Cerebellar cortex (tissue), 1 donor: ENCODE measurements at places on chromosomes 3 and 15.
A peak's percentile ranks its signal among the peaks of the same experiment; 100 is the strongest.

- DNase-seq: peak; percentile 65
Observed at GRCh38 chr3:197541756-197542539, 13.8 kb downstream of the BDH1 start.

DNA sequence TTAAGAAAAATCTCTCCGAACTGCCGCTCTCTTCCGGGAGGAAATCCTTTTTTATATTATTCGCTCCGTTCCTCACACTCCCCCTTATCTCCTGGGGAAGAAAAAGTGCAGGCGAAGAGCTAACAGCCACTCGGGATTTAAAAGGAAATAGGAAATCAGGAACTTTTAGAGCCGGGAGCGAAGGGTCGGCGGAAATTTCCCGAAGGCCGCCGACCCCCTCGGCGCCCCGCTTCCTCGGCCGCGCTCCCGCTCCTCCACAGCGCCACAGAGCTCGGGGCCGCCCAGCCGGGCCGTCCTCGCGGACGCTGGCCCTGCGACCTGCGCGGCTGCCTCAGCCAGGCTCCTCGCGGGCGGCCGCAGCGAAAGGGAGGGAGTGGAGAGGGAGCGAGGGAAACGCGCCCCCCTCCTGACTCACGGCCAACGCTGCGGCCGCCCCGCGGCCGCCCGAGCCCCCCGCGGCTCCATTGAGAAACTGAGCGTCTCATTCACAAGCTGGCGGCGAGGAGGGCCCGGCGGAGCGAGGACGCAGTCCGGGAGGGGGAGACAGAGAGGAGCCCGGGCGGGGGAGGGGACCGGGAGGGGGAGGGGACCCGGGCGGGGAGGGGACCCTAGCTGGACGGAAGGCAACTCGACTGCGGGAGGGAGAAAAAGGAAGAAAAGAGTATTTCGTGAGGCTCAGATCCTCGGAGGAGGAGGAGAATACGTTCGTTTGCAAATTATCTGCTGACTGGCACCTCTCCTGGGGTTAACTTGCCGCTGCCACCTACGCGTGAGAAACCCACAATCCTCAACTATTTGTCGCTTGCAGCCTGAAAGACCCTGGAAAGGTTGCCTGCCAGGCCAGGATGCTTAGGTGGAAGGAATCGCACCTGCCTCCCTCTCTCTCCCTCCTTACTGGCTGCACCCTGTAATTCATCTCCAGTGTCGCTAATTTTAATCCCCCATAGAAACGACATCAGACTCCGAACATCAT is at the start of gene PTPN9:
Gene PTPN9 (minus strand): TSS at position 368 of the 973 bp plus-strand sequence. CDS start 539 bp downstream, outside the sequence.
- peak; percentile 77 for DNase-seq

- no peak for DNase-seq
Observed at GRCh38 chr3:181868576-181869082, 156.9 kb downstream of the SOX2 start.

GRCh38 chr15:63918317-63918672 is 84.5 kb upstream of the HERC1 start:
- DNase-seq: no peak

- DNase-seq: no peak
Observed at GRCh38 chr3:28989646-28990089, 291.2 kb upstream of the RBMS3 start.

GRCh38 chr3:64070704-64071103 is 47.4 kb upstream of the PSMD6 start:
- no peak for DNase-seq

DNA sequence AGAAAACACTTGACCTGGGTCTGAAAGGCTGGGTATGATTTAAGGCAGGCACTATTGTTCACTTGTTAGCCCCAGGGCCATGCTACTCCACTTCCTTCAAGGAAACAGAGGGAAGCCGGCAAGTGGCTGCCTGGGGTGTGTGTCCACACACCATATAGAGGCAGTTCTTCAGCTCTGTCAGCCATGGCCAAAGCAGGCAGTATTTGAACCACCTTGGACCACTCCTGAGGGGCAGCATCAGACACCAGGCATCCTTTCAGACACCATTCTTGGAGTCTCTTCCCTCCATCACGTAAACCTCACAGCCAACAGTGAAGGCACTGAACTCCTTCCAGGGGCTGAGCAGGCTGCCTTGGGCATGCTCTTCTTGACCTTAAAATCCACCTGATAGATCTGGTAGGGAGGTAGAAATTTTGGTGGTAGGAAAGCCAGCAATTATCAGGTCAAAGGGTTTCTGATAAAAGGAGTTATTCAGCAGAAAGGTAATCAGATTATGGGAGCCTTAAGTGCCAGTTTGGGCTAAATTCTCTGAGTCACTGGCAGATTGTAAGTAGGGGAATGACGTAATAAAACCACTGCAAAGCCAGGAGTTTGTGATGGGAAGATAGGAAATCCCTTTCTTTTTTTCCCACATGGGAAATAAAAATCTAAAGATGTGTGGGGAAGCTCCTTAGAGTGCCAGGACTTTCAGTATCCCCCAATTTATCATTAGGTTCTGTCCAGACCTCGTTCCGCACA is 20.2 kb downstream of the TGFBR2 start:
- no peak for DNase-seq

DNA sequence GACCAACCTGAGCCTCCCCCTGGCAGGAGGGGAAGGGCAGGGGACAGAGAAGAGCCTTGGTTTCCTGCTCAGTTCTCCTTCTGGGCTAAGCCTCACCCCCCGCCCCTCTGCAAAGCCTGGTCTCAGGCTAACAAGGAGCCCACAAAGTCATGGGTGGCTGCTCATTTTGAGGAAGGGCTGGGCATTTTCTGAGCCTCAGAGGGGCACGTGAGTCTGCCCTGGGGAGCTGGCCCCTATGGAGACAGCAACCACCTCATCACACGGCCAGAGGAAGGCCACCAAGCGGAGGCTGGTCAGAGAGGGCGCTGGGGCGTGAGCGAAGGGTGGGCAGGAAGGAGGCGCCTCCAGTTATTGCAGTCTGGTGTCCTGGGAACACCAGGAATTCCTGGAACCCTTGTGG is 18.7 kb downstream of the ABTB1 start:
- no peak for DNase-seq

DNA sequence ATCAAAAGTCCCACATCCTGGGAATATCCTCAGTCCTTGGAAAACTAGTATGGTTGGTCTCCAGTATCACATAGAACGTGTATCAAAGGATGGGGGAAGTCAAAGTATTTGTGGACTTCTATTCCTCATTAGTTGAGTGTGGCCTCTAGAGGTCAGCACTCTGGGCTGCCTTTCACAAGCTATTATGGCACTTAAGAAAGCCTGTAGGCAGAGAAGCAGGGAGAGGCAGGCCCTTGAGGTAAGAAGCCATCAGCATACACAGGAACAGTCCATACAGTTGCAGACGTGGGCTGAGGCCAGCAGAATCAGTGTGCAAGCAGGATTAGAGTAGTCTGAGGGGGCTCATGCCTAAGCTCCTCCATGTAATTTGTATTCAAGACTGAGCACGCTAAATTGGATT is 341.7 kb downstream of the CLSTN2 start:
- DNase-seq: peak; percentile 14

DNA sequence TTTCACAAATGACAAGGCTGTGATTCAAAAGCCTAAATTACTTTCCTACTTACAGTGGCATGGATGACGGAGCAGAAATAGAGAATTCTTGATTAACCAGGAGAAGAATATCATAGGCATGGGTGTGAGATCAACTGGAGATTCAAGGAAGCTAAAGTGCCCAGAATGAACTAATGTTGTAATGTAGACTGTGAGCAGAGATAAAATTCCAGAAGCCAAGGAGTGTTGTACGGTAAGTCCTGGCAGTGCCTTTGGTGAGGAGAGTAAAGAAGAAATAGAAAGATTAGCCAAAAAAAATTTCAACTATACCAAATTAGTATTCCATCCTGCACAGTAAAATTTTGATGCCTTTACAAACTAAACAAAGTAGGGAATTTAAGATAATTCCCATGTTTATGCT is 75.9 kb downstream of the ZBTB20 start:
- DNase-seq: no peak

DNA sequence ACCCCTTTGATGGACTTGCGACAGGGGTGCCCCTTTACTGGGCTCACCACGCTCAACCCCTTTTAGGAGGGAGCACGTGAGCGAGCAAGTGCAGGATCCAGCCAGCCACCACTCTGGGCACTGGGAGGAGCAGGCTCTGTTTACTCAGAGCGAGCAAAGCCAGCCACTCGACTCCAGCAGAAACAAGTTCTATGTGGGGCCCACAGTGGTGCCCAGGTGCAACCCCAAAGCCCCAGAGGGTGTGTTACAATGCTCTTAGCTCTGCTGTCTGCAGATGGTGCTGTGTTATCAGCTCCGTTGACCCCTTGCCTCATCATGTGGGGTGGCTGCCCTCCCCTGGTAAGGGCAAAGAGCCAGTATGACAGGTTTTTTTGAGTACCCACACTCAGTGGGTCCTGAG is 120.3 kb upstream of the SUCLG2 start:
- no peak for DNase-seq

DNA sequence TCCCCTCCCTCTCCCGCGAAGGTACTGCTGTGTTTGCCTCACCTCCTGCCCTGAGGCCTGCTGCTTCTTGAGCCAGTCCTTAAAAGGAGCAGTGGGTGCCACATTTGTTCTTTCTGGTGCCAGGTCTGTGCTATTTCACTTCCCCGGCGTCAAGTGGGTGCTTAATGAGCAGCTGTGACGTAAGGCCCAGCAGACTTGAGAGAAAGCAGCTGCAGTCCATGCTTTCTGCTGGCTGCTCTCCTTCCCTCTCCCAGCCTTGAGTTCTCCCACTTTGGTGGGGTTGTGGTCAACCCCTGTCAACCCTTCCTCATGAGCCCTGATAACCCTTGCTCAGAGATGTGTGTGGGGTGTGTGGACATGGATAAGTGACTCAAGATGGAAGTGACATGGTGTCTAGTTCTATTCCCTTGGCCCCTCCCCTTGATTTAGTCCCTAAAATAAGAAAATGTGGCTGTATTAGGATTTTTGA is 6.9 kb downstream of the INAFM2 start:
- peak; percentile 34 for DNase-seq

DNA sequence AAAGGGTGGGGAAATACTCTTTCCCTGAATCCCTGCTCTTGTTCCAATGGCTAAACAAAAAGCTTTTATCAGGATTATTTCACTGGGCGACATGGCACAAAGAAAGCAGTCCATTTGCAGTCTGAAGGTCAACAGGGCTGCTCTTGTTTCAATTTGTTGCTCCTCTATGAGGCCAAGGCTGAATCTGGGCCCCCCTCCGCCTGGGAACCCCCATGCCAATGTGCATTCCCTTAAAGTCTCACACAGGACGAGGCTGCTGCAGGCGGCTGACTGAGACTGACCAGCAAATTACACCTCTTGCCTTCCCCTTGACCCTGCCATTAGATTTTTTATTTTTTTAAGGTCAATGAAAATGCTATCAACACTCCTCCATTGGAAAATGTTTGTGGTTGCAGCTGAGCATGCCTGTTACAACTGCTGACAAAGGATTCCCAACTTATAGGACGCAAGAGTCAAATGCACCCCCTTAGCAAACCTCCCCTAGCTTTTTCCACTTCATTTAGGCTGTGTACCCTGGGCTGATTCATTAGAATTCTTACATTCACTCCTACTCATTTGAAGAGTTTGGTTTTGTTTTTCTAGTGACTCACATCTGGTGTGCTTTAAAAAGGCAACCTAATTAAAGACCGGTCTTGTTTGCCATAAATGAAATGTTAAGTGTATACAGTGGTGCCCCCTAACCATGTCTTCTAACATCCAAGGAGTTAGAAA is 60.8 kb upstream of the ARHGEF3 start:
- DNase-seq: peak; percentile 25

DNA sequence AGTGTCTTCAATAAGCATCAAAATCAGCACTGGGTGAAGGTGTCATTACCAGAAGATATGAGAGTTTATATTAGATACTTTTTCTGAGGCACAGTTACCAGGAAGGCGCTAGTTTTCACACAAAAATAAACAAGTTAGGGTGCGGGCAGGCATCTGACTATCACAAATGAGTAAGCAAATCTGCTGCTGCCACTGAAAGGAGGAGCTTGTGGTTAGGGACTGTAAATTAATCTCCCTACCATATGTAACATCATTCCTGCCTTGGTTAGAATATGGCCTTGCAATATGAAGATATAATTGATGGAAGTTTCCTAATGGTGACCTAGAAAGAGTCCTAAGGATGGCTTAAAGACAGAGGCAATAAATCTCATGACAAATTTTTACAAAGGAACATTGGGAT is 19.5 kb upstream of the EID1 start:
- DNase-seq: no peak

DNA sequence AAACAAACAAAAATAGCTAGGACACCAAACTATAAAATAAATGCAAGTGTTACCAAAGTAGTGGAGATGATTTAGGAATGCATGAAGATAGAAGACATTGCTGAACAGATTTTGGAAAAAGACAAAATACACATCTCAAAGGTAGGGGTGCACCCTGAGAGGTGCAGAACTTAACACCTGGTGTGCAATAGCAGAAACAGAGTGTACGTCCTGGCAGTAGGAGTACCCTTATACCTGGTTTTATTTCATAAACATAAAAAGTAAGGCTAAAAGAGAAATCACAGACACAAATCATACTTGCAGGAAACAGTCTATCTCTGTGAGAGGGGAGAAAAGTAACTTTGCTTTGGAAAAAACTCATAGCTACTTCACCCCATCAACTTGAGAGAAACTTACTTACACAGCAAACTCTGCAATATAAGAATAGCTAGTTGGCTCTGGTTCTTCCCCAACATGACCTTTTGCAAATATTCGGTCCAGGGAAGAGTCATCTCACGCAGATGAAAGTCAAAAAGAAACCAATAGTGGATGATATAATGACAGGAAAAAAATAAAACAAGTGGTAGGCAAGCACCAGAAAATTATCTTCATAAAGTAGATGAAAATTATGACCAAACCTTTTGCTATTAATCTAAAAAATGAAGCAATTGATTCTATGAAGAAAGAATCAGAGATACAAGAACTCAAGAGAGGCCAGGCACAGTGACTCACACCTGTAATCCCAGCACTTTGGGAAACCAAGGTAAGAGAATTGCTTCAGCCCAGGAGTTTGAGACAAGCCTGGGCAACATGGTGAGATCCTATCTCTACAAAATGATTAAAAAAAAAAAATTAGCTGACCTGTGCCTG is 108.9 kb upstream of the BNIP2 start:
- no peak for DNase-seq

DNA sequence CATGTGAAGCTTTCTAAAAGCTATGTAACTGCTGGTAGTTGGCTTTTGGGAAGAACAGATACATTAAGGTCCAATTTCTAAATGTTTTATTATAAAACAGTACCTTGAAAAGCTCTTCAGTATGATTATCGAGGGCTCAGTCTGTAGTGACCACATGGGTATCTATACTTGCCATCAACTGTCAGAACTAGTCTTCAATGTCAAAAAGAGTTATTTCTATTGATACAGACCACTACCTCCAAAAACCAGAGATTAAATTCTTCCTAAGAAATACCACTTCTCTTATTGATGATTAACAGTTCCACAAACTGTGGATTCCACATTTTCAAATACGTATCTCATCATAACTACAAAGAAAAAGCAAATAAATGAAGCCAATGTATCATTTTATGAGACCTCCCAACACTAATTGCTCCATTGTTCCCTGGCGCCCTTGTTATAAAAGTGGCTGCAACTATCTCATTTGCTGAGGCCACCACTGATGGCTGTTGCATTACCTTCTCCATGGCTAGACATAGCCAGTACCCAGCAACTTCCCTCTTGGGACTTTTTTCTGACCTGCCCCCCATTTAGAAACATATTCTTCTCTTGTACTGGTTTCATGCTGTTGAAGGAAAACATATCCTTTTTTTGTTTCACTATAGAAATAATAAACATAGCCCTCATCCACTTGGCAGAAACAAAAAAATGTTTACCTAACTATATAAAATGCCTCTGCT is 33.9 kb upstream of the MBNL1 start:
- DNase-seq: no peak
